ENCODE measurements at places on chromosomes 11 and 22. TPM values are rescaled to one million over a fixed set of nuclear protein-coding genes. Genes with fewer than 3 reads are reported as not detected.
A peak's percentile ranks its signal among the peaks of the same experiment; 100 is the strongest.

- DNase-seq: no peak
Observed at GRCh38 chr22:47551431-47551775, 789.0 kb downstream of the TBC1D22A start.

- no peak for DNase-seq
Observed at GRCh38 chr22:31495343-31495742, 993 bp upstream of the SFI1 start.

DNA sequence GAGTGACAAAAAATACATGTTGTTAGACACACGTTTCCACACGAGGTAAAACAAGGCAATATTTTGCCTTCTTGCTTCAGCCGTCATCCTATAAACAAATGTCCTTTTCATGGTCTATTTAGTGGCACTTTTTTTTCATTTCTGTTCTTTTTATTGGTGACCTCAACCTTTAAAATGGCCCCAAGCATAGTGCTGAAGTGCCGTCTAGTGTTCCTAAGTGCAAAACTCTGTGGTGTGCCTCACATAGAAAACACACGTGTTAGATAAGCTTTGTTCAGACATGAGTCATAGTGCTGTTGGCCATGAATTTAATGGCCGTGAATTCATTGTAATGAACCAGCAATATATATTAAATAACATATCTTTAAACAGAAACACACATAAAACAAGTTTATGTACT is 15.6 kb downstream of the OVCH2 start:
- no peak for DNase-seq

DNA sequence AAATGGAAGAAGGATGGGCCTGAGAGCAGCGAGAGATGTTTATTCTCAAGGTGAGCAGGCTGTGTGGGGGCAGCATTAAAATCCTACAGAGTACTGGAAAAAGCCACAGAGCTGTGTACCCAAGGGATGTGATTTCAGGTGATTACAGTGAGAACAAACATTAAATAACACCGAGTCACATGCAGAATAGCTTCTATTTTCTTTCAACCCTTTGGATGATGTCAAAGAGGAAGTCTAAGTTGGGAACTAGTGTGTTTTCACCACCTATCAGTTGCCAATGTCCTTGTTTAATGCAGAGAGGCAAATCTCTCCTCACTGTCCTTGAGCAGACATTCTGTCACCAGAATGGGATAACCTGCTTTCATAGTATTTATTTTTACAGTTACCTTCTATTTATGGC is 379.6 kb upstream of the NARS2 start:
- DNase-seq: no peak

DNA sequence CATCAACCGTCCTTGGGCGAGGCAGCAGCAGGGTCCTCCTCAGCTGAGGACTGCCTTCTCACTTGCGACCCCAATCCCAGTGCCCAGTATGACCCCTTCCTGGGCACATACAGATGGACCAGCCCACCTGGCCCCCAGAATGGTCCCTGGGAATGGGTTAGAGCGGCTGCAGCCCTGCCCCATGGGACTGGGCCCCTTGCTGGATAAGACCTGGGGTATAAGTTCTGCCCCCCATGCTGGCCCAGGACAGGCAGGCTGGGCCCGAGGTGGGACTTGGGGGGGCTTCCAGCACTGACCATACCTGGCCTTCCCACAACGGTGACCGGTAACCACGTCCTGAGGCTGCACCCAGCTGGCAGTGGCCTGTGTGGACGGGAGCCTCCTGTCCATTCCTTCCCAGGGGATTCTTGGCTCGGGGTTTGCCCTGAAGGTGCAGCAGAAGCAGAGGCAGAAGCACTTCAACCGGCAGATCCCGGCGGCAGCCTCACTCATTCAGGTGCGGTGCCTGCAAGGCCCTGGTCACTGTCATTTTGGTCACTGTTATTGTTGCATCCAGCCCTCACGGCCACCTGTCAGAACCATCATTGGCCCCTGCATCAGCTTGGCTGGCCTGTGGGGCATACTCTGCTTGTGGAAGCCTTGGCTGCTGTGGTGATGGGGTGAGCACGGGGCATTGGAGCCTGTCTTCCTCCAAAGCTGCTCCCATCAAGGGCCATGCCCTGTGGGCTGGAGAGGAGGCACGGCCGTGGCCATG is 114.8 kb downstream of the KCNQ1OT1 start:
- DNase-seq: peak; percentile 24

UPB1 gene
- total RNA-seq: not detected

CD3E gene
- 7.1 TPM for total RNA-seq

PRDM11 gene
- 14.2 TPM for total RNA-seq

TTC36 gene
- not detected for total RNA-seq

All from stomach (tissue), 19 donors.